ENCODE measurements at places on chromosomes 3 and 15. TPM values are rescaled to one million over a fixed set of nuclear protein-coding genes. Genes with fewer than 3 reads are reported as not detected.
A peak's percentile ranks its signal among the peaks of the same experiment; 100 is the strongest.

DNA sequence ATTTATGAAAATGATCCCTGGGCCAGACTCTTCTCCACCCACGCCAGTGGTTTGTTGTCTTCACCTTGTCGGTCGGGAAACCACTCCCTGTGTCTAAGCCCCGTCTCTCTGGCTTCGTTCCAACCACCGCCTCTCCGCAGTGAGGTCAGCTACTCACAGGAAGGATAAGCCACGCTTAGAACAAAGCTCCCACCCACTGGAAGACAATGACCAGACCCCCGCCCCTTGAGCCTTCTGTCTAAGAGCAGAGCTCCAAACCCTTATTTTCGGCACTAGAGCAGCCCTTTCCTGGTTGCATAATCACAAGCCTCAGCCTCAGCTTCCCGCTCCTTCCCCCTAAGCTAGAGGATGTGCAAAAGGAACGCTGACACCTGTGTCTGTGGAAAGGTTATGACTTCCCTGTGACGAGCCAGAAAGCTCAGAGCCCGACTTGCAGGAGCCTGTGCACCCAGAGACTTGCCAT is 114.9 kb upstream of the MEF2A start:
- no peaks in the 10 kb centered on the region for H3K27me3 ChIP-seq
- DNase-seq: peak; percentile 86
- H3K4me1 ChIP-seq: peaks cover 41% of the 10 kb centered on the region
- no peaks in the 10 kb centered on the region for H3K36me3 ChIP-seq

DNA sequence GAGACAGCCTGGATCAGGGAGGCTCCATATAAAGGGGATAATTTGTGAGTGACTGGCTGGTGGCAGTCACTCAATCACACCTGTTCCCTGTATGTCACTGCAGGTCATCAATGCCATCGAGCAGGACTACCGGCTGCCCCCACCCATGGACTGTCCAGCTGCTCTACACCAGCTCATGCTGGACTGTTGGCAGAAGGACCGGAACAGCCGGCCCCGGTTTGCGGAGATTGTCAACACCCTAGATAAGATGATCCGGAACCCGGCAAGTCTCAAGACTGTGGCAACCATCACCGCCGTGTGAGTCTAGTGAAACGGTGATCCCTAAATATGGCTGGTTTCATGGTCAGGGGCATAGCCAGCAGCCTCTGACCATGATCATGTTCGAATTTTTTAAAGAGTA is 453.2 kb downstream of the EPHB1 start:
- H3K27ac ChIP-seq: no peak overlapping the region
- H3K4me3 ChIP-seq: no peak overlapping the region
- no peaks in the 10 kb centered on the region for H3K4me1 ChIP-seq
- no peaks in the 10 kb centered on the region for H3K27me3 ChIP-seq
- H3K36me3 ChIP-seq: no peaks in the 10 kb centered on the region

GRCh38 chr3:101809178-101810021 is 30.4 kb downstream of the NXPE3 start:
- H3K27ac ChIP-seq: no peak overlapping the region
- no peaks in the 10 kb centered on the region for H3K27me3 ChIP-seq
- peak; percentile 69 for DNase-seq
- no peaks in the 10 kb centered on the region for H3K4me1 ChIP-seq
- peaks cover 4% of the 10 kb centered on the region for H3K36me3 ChIP-seq

GRCh38 chr3:59261009-59261408 is 211.2 kb upstream of the CFAP20DC start:
- H3K4me3 ChIP-seq: no peak overlapping the region
- H3K27ac ChIP-seq: no peak overlapping the region
- no peaks in the 10 kb centered on the region for H3K36me3 ChIP-seq
- no peaks in the 10 kb centered on the region for H3K27me3 ChIP-seq
- no peaks in the 10 kb centered on the region for H3K4me1 ChIP-seq

GRCh38 chr15:40892447-40893012 is 1.7 kb upstream of the VPS18 start:
- H3K4me3 ChIP-seq: no peak overlapping the region
- H3K27me3 ChIP-seq: no peaks in the 10 kb centered on the region
- no peak overlapping the region for H3K27ac ChIP-seq
- H3K36me3 ChIP-seq: peaks cover 18% of the 10 kb centered on the region
- peaks cover 20% of the 10 kb centered on the region for H3K4me1 ChIP-seq
- DNase-seq: no peak

DNA sequence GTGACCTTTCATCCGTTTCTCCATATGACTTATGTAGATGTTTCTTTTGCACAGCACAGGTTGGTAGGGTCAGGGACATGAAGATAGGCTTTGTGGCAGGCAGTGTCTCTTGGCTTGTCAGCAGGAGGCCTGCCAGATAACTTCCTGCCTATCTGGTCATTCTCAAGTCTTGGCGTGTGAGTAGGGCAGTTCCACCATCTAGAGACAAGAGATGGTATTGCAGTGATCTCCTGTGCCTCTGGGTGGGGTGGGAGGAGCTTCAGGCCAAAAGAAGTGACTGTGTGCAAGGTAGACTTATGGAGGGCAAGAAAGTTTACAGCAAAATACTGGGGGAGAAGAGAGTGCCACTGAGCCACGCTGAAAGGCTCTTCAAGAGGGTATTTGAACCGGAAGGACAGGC is 11.0 kb downstream of the TEX264 start:
- peaks cover 78% of the 10 kb centered on the region for H3K36me3 ChIP-seq
- no peaks in the 10 kb centered on the region for H3K27me3 ChIP-seq
- peaks cover 18% of the 10 kb centered on the region for H3K4me1 ChIP-seq

The CFAP20DC gene
- total RNA-seq: not detected

The DVL3 gene
- total RNA-seq: 52.5 TPM

The RFX7 gene
- total RNA-seq: 13.8 TPM

The CCNB2 gene
- not detected for total RNA-seq
